ENCODE measurements at places on chromosomes 16 and 17.

GRCh38 chr17:70353408-70354092 is 184.2 kb downstream of the KCNJ2 start:
- no peak for DNase-seq

DNA sequence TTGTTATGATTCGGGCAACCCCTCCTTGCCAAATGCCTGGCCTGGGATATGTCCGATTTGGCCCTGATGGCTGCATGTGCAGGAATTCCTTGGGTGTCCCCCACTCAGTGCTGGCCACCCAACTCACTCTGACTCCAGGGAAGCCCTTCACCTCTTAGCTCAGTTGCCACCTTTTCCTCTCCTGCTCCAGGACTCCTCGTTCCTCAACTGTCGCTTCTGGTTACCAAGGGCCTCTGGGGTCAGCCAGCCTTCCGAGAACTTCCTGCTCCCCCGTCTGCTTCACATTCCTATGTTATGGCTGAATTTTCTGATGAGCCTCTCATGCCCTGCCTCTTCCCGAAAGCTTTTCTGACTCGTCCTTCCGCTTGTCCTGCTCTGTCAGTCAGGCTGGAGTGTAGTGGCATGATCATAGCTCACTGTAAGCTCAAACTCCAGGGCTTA is 63.5 kb downstream of the SPACA3 start:
- DNase-seq: no peak

DNA sequence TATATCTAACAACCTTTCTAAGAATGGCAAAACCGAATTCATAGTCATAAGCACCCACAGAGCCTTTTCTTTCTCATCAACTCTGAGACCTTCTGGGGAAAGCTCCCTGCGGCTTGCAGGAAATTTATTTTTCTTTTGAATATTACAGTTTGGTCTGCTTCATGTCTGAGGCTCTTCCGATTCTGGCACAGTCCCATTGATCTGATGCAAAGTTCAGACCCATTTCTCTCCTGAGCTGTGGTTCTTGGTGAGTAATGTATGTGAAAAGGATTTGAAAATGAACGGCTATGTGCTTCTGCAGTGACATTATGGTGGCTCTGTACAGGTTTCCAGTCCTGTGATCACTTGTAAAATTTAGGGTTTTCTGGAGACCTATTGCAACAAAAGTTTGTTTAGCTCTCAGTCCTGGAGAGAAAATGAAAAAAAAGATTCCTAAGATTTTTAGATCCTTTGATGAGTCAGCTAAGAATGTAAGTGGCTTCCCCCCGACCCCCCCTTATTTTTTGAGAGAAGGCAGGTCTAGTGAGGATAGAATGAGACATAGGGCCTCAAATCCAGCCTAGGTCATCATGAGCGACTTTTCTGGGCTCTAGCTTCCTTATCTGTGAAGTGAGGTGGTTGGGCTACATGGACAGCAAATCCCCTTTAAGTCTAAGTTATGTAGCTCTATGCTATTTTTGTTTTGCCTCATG is 4.6 kb downstream of the GAN start:
- peak; percentile 20 for DNase-seq

DNA sequence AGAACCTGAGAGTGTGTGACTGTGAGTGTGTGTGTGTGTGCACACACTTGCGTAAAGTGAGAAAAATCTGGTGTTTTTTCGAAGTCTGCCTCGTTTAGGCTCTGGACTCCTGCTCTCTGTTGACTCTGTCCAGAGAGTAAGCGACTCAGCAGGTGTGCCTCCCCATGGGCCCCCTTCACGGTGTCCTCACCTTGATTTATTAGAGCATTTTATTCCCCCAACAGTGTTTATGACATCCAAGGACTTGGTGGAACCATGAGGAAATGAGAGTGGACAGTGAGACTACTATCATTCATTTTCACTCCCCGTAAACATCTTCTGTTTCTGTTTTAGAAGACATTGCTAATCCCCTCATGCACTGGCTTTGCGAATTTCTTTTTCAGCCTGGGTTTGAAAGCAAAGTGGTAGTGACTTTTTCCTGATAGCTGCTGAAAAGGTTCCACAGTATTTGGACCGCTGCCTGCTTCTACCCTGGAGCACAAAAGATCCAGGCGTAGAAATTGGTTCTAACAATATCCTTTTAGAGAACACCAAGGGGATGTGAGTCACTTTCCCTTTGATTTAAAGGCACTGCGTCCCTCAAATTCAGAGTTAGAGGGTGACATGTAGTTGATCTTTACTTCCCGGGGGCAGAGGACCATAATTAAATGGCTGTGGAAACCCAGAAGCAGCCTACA is 218.2 kb downstream of the WWOX start:
- no peak for DNase-seq

DNA sequence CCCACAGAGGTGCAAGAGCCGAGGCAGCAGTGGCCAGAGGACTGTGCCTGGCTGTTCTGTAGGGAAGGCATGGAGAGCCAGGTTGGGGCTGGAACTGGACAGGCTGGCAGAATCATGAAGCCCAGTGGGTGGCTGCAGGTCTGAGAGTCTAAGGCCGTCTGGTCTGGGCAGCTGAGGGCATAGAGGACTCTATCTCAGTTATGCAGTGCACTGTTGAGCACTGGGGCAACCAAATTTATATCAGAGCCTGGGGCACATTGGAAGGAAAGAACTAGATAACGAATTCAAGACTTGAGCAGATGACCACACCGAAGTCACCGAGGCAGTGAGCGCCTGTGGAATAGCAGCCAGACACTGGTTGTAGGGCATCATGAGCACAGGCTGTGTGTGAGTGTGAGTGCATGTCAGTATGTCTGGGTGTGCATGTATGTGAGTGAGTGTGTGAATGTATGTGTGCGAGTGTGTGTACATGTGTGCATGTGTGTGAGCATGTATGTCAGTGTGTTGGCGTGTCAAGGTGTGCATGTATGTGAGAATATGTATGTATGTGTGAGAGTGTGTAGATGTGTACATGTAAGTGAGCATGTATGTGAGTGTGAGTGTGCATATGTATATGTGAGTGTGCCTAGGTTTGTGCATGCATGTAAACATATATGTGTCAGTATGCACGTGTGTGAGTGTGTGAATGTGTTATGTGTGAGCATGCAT is 37.0 kb downstream of the RGS9 start:
- no peak for DNase-seq

- no peak for DNase-seq
These were observed 50.8 kb upstream of the CDR2 start for GRCh38 chr16:22425036-22425801.

GRCh38 chr16:6903671-6904070 is 429.0 kb upstream of the RBFOX1 start:
- DNase-seq: no peak

DNA sequence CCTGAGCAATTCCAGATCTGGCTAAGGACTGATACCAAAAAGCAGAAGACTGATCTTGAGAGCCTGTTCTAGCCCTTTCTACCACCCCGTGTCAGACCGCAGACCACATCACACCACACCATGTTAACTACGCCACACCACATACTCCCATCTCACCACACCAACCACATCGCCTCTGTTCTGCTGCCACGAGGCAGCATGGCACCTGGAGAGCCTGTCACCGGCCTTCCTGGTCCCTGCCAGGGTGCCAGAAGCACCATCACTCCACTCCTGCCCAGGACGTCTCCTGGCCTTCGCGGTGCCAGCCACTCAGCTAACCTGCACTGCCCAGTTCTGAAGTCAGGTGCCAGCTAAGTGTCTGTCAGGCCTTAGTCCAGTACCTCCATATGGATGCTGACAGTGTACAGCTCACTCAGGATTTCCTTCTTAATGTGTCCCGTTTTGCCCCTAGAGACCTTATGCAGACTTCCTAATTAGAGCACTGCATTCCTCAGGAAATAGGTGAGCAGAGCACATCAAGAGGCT is 37.2 kb upstream of the BCAR1 start:
- no peak for DNase-seq

GRCh38 chr16:20729141-20729540 is 12.5 kb downstream of the THUMPD1 start:
- DNase-seq: no peak

- no peak for DNase-seq
These were observed 4.3 kb downstream of the DRC7 start for GRCh38 chr16:57698812-57699405.

DNA sequence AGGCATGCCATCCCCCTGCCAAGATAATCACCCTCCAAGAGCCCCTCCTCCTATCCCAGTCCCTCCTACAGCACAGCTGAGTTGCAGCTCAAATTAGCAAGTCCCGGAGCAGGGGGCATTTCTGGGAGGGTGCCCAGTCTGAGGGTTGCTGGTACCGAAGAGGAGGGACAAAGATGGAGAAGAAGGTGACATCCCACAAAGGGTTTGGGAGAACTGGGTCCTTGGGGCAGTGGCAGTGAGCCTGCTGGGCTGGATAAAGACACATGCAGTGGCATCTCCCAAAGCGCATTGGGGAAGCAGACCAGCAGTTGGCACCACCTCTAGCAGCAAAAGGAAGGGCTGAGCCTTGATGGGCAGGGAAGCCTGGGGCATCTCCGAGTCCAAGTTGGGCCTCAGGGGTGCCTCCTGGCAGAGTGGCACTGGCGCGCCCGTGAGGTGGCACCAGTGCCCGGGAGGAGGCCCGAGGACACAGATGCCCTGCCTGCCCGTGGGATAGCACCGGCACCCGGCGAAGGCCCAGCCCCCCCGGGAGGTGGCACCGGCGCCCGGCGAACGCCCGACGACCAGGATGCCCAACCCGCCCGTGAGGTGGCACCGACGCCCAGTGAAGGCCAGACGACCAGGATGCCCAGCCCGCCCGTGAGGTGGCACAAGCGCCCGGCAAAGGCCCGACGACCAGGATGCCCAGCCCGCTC is 622 bp downstream of the TOM1L2 start:
- DNase-seq: no peak

- no peak for DNase-seq
These were observed 66.2 kb downstream of the CENPV start for GRCh38 chr17:16286947-16287562.

- DNase-seq: no peak
These were observed 656 bp upstream of the IGFBP4 start for GRCh38 chr17:40442392-40443195.

GRCh38 chr17:3886776-3887175 is 6.1 kb downstream of the CAMKK1 start:
- no peak for DNase-seq

DNA sequence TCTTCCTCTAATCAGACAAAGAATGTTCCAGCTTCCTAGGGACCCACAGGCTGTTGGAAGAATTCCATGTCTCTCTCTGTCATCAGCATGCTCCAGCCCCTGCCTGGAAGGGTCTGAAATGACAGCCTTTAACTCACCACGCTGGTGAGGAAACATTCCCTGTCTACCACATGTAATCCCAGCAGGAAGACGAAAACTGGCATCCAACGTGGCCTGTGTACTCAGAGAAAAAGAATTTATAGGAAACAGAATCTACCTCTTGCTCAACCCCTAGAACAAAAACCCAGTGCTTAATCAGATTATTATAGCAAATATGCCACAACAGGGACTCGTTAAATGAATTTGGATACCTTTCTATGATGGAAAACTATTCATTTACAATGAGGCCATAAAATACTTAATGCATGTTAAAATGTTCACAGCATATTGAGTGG is 147.3 kb upstream of the FOXF1 start:
- DNase-seq: no peak

DNA sequence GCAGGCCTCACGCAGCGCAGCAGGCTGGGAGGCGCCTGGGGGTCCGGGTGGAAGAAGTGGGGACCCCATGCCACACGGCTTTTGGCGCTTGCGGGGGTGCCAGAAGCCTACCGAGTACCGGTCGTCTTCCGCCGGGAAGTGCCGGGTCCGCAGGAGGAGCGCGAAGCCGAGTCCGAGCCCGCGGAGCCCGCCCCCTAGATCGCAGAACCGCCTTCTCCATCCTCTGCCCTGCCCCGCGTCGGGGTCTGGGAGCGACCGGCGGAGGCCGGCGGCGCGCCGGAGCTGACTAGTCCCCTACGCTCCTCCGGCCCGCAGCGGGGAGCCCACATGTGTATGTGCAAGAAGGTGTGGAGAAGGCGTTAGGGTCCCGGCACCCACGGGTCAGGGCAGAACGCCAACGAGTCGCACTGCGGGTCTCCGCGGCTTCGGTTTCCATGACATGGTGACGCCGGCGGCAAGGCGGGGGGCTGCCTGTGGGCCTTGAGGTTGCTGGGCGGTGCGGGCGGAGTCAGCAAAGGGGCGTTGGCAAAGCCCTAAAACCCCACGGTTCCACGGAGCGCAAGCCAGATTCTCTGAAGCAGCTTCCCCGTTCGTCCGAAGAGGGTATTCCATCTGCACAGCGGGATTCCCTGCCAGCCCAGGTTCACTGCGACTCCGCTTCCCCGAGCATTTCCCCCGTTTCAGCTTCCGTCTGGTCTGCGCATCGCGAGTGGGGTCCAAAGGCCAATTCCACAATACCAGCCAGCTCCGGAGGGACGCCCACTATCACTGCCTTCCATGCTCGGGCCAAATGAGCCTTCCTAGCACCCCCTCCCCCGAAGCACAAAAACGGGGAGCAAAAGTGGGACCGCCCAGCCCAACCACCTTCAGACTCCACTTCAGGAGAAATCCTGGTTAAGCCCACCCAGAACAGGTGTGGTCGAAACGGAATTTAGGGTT is 2.3 kb upstream of the LHX1 start:
- DNase-seq: no peak

DNA sequence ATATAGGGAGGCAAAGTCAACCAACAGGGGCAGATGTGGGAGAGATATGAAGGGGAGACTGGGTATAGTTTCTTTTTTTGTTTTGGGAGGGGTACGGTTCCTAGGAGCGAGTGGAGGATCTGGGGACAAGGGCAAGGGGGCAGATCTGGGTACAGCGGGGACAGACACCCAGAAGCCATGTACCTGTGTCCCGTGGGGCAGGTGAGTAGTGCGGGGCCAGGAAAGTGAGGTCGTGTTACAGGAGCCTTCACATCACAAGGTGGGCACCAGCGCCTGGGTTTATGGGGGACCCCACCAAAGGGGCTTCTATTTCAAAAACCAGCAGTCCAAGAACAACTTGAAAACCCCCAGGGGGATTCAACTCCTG is 11.5 kb downstream of the LITAF start:
- DNase-seq: no peak

- DNase-seq: no peak
These were observed 223.9 kb downstream of the WWOX start for GRCh38 chr16:78323315-78323714.

- no peak for DNase-seq
These were observed 9.8 kb downstream of the SLC12A3 start for GRCh38 chr16:56874800-56875199.

- DNase-seq: no peak
These were observed 28.3 kb upstream of the BHLHA9 start for GRCh38 chr17:1241929-1242328.
